Muscle of arm (tissue), 14 donors: ENCODE measurements at places on chromosomes 11 and 22.

DNA sequence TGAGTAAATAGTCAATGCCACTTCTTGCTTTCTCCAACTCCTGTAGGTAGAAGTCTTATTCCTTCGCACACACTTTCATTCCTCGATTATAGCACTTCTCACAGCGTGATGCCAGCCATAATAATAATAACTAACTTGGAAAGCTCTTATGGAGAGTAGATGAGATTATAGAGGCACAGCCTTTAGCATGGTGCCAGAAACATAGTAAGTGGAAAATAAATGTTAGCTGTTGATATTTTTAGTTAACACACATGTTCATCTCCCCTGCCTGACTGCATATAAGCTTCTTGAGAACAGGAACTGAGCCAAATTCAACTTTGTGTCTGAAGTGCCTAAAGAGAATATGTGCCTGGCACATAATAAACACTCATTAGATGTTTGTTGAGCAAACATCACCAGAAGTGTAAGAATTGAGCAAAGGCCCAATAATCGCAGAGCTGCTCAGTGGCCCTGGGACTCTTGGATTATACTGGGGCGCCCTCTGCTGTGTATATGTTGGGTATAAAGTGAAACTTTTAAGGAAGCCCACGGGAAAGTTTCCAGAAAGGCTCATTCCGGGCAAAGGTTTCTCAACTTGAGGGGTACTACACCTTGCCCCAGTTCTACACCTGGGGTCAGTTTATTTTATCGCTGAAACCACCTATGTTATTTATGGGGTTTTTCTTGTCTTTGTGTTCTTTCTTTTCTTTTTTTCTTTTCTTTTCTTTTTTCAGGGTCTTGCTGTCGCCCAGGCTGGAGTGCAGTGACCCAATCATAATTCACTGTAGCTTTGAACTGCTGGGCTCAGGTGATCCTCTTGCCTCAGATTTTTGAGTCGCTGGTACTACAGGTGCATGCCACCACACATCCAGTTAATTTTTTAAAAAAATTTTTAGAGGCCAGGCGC lies 22.3 kb downstream of the SLN start:
- peak; percentile 80 for DNase-seq

DNA sequence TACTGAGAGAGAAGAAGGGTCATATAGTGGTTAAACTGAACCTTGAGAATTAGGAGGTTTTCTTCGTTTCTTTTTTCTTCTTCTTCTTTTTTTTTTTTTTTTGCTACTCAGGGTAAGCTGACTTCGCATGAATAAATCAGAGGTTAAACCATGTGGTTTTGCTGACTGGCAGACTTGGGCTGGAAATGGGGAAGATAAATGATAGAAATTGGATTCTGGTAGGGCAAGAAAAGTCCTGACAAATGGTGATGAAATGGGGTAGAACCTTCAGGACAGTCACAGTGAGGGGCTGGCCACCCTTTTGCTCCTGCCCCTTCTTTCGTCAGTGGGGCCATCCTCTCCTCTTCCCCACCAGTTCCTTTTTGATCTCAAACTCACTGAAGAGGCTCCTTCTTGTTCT lies 1.6 kb upstream of the SWAP70 start:
- no peak for DNase-seq

GRCh38 chr11:69889400-69890318 lies 70.4 kb upstream of the FGF3 start:
- DNase-seq = no peak

DNA sequence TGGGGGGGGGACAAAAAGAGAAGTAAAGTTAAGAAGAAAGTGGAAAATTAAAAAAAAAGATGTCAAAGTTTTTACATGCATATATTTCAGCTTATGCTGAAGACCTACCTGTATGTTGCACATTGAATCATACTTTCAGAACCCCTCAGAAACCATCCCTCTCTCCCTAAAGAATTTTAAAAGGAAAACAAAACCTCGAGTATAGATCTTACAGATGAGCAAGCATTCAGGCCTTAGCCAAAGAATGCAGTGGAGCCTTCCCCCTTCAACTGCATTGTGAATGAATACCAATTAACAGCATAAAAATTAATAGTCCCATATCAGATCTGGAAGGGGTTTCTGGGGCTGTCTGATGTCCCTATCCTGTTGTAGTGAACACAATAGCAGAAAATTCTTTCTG lies 16.3 kb downstream of the KDELR3 start:
- no peak for DNase-seq

GRCh38 chr11:67997475-67997921 lies 6.4 kb downstream of the UNC93B1 start:
- DNase-seq = no peak

DNA sequence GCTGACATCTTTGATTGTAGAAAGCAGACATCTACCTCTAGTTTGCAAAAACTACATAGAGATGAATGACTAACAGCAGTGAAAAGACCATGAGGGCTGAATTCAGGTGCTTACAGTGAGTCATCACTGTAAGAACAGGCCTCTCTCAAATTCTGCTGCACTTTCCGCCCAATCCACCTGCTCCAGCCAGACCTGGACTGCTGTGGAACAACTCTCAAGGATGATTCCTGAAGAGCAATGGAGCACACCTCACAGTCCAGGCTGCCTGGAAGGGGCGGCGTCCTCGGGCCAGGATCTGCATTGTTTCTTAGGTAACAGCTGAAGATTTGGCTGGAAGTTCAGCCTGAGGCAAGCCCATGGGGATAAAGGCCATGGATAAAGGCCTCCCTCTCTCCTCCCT lies 15.1 kb downstream of the APOL2 start:
- no peak for DNase-seq

GRCh38 chr11:83951521-83951920 lies 665.4 kb upstream of the CCDC90B start:
- DNase-seq = no peak

DNA sequence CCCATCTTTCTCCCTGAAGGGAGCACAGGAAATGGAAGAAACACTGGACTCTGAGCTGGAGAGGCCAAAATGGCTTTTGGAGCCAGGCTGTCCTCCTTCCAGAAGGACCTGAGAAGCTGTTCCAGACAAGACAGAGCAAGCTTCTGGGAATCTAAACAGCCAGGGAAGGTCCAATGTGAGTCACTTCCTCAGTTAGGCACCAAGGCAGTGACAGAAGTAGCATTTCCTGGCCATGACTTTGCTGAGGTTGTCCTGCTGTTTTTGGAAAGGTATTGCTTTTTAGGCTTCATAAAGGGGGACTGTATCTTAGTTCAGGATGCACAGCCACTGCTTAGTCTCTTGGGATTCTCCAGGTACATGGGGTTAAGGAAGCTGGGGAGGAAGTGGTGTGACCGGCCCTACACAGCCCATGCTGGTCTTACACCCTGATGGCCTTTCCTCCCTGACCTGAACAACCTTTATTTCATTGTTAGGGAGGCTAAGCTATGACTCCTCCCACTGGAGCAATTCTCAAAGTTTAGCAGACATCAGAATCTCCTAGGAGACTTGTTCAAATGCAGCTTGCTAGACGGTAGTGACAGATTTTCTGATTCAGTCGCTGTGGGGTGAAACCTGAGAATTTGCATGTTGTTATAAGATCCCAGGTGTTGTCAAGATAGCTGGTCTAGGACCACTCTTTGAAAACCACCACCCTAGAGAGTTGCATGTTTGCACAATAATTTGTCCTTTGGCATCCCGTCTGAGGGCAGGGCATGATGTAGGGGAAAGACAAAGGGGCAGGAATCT lies 6.8 kb upstream of the INSC start:
- no peak for DNase-seq

DNA sequence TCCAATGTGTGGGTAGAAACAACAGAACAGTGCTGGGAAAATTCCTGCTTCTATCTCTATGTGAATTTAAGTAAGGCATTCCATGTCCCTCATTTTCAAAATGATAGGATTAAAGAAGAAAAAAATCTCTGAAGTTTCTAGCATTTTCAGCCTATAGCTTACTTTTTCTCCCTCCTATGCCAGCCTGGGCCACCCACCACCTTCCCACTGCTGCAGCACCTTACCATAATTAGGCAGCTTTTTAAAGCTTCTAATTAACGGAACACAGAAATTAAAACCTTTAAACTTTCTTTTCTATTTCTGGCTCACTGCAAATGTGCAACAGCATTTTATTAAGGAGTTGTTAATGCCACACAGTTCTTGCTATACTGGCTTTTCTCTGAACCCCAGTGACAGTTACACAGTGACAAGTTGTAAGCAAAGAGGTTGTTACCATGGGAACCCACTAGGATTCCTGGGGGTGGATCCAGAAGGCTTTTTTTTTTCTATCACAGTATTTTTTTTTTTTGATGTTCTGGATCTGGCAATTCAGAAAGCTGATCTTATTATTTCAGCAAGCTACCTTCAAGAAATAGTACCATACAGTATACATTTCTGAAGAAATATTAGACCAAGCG lies 20.2 kb downstream of the CELF1 start:
- no peak for DNase-seq

DNA sequence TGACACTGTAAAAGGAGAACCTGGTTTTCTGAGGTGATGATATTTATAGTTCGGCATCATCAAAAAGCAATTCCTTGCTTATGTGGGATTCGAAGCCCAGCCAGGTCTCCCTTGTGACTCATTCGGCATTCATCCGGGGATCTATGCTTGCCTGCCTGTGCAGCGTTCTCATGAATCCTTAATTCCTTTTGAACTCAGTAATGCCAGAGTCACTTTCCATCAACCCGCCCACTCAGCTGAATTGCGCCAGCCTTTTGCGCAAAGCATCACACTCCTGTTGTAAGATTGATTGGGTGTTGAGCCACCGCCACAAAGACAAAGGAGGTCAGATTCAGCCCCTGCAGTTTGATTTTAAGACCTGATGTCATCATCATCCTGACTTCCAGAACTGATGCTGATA lies 128.6 kb downstream of the SLC17A6 start:
- DNase-seq = peak; percentile 52

DNA sequence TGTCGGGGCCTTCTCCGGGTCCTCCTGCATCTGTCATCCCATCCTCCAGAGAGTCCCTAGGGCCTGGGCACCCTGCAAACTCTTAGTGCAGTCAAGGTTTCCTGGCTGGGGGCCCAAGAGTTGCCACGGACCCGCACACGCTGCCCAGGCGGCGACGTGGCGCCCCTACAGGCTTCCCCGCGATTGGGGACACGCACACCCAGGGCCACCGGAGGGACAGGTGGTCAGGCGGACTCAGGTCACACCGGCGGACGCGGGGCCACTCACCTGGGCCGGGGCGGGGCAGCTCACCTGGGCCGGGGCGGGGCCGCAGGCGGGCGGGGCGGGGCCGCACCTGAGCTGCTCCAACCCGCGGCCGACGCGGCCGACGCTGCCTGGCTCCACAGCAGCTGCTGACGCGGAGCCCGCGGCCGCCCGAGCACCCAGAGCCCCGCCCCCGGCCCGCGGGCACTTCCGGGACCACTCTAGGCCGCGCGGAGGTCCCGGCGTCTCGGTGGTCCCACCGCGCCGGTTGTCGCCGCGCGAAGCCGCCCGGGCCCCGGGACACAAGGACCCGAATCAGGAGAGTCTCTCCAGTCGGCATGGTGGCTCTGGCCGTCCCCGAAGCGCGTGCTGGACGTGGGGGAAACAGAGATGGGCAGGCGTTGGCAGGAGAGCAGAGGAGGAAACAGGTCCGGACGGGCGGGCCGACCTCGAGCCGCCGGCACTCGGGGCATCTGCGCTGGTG lies at the start of gene ZNF70:
TSS of gene ZNF70 (minus strand) at position 399 of the 727 bp plus-strand sequence. CDS start 5,972 bp downstream, outside the sequence.
- DNase-seq = peak; percentile 79

DNA sequence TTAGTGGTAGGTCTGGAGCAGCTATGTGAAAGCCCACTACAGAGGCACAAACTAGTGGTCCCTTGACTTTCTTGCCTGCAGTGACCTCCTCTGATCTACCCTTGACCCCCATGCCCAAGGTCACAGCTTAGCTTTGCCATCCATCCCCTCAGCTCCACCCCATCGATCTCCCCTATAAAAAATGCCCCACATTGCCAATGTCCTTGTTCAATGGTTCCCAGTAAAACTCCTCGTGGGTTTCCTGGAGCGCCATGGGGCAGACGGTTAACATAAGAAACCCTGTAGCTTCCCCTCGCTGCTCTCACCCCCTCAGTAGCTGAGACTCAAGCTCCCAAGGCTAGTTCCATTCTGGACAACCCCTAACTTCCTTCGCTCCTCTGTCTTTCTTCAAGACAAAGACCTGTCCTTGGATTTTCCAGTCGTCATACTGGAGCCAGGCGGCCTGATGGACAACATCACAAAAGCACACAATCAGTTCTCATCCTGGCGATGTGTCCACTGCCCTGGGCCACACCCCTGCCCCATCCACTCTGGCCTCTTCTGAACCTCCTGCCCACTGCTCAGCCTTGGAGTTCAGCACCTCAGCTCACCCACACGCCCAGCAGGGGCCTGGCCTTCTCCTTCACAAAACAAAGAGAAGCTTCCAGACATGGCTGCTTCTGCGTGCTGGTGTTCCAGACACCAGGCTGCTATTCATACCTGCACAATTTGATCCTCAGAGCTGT lies 1429.3 kb downstream of the BRD1 start:
- no peak for DNase-seq

GRCh38 chr11:7638710-7639642 lies 34.3 kb downstream of the CYB5R2 start:
- DNase-seq = peak; percentile 14

DNA sequence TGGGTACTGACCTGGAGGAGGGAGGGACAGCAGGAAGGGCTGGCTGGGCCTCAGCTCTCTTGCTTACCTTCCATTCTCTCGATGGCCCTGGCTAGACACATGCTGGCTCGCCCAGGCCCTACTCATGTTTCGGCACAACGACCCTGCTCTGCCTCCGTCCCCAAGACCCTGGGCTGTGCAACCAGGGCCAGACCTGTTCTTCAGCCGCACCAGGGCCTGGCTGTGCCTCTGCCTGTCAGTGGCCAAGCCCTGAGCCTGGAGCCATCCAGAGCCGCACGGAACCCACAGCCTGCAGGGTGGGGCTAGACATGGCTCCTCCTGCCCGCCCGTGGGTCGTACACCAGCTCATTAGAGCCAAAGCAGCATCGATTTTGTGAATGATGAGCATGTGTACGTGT lies 47.5 kb downstream of the RTN4R start:
- DNase-seq = no peak

- no peak for DNase-seq
Measured at GRCh38 chr11:20017320-20017719, 143.0 kb downstream of the DBX1 start.

GRCh38 chr11:65301491-65302329 lies 13.0 kb upstream of the CDC42EP2 start:
- no peak for DNase-seq

DNA sequence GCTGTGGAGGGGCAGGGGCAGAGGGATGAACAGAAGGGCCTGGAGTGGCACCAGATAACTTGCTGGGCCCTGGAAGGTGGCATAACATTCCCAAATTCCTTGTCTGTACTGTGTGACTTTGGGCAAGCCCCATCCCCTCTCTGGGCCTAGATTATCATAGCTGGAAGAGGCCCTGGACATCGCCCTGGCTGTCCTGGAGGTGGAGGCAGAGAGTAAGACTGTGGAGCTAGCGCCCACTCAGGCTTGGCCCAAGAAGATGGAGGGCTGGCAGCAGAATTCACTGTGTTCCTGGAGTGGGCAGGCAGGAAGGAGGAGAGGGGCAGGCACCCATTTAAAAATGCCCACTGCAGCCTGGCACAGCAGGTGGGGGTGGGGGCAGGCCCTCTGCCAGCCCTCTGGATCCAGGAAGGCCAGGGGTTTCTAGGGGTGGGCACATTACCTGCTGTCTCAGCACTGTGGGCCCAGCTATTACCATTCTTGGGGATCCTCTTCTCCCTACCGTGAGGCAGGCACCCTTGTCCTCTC lies 22.6 kb downstream of the ARHGEF17 start:
- DNase-seq = no peak
